ENCODE measurements at places on chromosomes 3 and 15.

GRCh38 chr3:126448136-126448892, 27.4 kb downstream of the ZXDC start:
- DNase-seq = no peak

- DNase-seq = no peak
Measured at GRCh38 chr3:188440340-188440972, 286.5 kb downstream of the LPP start.

GRCh38 chr3:183161552-183162336, 790 bp downstream of the LAMP3 start:
- peak; percentile 77 for DNase-seq

DNA sequence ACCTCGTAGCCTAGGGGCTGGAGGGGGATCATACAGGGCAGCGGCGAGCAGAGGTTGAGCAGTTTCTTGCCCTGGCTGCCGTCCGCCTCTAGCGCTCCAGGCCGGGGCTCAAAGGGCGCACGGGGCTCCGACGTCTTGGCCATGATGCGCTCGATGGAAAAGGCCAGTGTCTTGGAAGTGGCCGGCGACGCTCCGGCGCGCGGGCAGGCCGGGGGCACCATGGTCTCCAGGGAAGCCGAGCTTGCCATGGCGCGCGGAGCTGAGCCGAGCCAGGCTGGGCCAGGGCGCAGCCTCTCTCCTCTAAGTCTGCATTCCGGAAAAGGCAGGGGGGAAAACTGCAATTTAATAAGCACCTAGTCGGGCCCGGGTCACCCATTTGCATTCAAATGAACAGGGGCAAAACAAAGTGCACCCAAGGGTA, 719 bp downstream of the FEZF2 start:
- DNase-seq = no peak

- DNase-seq = no peak
Measured at GRCh38 chr3:151404316-151404715, 19.8 kb upstream of the P2RY12 start.

- no peak for DNase-seq
Measured at GRCh38 chr3:127923611-127924010, 8.6 kb downstream of the KBTBD12 start.

DNA sequence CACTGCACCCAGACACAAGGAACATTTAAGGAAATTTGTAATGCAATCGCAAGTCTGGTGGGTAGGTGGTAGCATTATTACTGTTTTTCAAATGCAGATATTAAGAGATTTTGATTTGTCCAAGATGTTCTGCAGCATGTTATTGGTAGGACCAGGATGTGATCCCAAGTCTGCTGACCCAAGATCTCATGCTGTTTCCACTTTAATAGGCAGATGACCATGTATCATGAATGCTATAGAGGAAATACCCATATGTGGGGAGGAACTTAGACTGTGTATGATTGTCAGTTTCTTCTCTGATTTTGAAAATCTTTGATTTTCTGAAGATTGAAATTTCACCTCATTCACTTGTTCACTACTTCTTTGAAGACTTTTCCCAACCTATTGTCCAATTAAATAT, 28.7 kb downstream of the ATP6V1A start:
- no peak for DNase-seq

DNA sequence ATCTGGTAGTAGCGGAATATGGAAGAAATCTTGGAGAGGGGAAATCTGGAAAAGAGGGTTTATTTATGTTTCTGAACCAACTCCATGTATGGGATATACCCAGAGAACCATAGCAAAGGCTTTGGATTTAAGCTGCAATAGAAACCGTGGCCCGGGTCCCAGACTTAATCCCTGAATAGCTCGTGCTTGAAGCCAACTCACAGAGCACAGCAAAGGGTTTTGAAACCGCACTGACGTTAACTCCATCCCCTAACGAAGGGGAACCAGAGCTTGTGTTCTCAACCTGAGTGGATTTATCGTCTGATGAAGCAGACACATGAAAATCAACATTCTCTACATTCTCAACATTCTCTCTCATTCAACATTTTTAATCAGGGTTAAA, 154.6 kb downstream of the APBA2 start:
- DNase-seq = no peak

All from stimulated activated naive B cell treated with anti-CD40 and anti-IgM and Interleukin-4, amounts not matched to agents 10 μg/mL and 1 μg/mL and 100 μg/mL, for 72 hours (primary cell).